ENCODE measurements at places on chromosomes 4 and X.

DNA sequence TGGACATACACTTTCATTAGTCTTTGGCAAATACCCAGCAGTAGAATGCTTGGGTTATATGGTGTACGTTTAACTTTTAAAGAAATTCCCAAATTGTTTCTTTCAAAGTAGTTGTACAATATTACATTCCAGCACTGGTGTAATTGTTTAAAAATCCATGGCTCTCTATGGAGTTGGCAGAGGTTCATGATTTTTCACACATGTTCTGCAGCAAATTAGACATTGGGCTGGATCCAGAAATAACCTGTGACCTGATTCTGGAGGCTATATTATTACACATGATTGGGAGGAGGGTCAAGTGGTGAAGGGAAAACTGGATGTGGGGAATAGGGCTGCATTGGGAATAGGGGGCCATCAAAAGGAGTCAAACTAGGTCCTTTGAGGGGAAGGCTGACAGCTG lies 41.9 kb downstream of the MAMLD1 start:
- no peak for DNase-seq

DNA sequence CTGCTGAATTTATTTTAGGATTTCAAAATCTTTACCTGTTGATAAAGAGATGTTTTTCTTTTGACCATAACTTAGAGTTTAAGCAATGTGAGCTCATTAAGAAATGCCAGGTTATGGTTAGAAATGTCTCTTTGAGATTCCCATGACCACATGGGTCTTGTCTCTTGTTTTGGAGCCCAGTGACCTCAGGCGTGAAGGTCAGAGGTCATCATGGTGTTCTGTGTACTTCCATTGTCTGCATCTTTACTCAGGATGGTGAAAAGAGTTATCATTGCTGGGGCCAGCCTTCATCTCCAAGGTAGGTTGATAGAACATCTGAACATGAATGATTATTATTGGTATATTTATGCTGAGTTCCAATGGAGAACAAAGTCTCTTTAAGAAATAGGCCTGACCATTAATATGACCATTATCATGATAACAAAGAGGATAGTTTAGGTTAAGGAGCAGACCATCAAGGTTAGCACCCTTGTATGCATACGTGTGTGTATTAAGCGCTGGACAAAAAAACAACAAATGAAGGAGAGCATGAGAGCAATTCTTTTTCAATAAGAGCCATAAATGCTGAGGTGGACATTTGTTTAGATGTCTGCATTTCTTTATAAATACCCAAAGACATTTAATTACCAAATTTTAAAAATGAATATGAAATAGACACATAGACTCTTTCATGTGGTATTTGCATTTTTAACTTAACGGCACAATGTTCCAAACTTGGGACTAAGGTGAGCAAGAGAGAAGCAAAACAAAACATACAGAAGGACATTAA lies 120.6 kb upstream of the PAQR3 start:
- DNase-seq, result no peak

DNA sequence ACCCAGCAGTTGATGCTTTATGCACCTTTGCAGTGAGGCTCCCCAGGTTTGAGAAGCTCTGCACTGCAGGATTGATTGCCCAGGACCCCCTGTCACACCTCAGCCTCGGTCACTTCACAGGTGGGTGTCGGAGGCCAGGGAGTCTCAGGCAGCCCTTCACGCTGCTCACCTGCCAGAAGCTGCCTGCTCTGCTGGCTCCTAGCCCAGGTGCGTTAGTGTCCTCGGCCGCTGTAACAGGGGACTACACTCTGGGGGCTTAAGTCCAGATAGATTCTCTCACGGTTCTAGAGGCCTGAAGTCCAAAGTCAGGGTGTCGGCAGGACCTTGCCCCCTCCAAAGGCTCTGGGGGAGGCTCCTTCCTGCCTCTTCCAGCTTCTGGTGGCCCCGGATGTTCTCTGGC lies 79.9 kb downstream of the CPZ start:
- no peak for DNase-seq

DNA sequence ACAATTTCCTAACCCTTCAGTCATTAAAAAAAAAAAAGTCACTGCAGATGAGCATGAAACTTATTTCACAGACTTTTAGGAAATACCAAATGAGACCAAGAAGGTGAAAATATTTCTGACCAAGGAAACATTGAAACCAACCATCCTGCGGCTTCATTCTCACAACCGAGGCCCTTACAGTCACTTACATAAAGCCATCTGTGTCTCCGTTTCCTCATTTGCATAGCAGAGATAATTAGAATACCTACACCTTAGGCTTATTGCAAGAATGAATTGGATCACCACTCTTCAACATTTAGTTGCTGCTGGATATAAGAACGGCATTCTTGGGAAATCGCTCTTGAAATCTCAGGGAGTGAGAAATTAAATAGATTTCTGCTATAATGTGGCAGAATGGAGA lies 356.2 kb downstream of the HS3ST1 start:
- no peak for DNase-seq

DNA sequence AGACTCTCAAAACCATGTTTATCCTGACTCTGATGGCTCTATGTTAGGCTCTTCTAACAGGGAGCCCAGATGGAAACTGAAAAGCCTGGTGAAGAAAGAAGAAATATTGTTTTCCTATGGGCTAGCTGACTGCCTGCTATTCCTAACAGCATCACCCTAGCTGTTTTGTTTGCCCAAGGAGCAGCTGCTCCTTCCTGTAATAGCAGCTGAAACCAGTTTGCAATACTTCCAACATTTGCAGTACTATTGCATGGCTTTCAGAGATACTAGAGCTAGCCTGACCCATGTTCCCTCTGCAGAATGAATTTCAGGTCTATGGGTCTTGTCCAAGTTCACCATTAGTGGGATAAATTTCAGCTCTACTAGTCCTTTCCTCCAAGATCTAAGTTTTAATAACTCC lies 495.2 kb downstream of the INPP4B start:
- no peak for DNase-seq

GRCh38 chr4:166044871-166045270 lies 171.8 kb downstream of the TLL1 start:
- DNase-seq, result no peak

GRCh38 chr4:183136855-183137254 lies 37.8 kb downstream of the WWC2 start:
- DNase-seq, result no peak

- DNase-seq, result no peak
Observed at GRCh38 chr4:118935819-118936218, 47.2 kb downstream of the SYNPO2 start.

DNA sequence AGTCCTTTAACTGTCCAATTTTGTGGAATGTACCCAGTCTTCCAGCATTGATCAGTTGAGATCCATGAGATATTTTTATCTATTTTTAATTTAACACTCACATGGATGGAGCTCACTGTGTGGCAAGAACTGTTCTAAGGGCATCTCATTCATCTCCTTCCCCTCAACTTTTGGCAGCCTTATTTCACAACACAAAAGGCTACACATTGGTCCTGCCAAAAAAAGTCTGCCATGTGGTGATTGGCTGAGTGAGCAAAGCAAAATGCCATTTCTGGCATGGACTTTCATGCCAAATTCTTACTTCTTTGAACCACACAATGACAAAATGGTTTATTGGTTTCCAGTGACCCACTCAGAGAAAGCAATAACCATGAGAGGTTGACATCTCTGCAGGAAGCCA lies 171.6 kb upstream of the MAP3K15 start:
- DNase-seq, result no peak

DNA sequence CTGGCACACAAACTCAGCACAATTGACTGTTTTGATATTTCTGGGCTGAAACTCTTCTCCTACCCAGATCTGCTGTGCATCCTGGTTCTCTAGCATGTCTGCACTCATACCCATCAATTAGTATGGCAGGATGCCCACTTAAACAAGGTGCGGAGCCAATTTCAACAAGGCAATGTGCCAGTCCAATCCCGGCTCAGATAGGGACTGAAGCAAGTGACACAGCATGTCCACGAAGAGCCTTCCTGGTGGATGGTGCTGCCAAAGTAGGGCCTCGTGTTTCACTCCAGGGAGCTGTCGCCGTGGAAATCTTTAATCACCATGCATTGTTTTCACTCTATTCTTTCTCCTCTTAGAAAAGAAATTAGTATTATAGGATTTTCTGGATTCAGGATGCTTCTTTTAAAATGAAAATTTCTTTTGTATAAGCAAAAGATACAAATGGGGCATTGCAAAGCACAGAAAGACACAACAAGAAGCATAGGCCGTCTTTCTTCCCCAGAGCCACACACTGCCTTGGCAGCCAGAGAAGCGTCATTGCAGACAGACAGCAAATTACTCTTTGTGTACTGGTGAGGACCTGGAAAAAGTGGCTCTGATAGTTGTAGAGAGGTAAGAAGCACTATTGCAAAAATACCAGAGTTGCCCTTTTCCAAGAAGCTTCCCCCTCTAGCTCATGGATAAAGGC lies 40.6 kb upstream of the LSM6 start:
- DNase-seq, result no peak

- no peak for DNase-seq
Observed at GRCh38 chr4:54961357-54961975, 163.9 kb downstream of the KDR start.

- no peak for DNase-seq
Observed at GRCh38 chr4:141065872-141066271, 67.4 kb downstream of the RNF150 start.

DNA sequence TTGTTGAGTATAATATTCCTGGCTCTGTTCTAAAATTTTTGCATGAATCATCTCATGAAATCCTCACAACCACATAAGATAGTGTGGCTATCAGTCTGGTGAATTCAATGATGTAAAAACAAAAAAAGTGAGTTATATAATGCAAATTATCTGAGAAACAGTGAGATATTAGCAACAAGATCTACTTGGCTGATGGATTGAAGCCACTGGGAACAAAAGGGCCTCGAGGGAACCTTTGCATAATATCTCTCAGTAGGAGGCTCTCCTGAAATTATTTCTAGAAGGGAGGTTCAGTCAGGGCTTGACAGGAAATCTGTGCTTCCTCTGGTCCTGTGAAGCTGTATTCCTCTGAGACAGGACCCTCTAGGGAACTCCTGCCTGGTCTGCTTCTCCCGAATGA lies 30.1 kb upstream of the NUP54 start:
- no peak for DNase-seq

DNA sequence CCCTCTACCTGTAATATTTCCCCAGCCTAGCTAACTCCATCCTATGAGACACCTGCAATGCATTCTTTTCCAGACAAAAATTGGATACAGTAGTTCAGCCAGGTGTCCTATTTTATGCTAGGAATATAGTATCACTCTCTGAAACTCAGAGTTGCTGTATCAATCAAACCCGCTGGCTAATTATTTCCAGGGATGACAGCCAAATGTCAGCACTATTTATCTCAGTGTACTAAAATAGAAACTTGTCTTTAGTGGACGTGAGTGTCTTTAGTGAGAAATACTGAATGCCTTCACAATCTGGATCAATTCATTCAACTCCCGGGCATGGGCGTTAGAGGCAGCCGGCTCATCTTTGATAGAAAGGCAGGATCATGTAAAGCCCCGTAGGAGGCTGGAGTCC lies 196.2 kb downstream of the RBM46 start:
- DNase-seq, result no peak

DNA sequence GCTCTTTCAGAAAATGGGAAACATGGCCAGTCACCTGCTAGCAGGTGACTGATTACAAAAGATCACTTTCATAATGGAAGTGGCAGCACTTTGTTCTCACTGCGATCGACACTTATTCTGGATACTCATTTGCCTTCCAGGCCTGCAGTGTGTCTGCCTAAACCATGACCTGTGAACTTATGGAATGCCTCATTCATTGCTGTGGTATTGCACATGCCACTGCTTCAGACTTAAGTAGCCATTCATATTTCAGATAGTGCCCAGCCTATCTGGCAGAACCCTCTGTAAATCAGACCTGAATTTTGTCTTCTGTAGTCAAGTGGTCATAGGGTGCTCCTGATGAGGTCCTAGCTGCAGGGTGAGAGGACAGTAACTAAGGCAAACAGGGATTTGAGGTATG lies 23.3 kb upstream of the MGST2 start:
- no peak for DNase-seq
